Activated T-helper 17 cell treated with anti-CD3 and anti-CD28 coated beads, Interleukin-2, amount 50 U/mL, for 72 hours (primary cell): ENCODE measurements at places on chromosomes 2 and 18.

- no peak for ATAC-seq
Measured at GRCh38 chr18:27556741-27557140, 371.6 kb upstream of the CHST9 start.

GRCh38 chr2:219369447-219369861 lies 18.3 kb downstream of the DNPEP start:
- no peak for ATAC-seq

- ATAC-seq = no peak
Measured at GRCh38 chr2:66771359-66771976, 336.5 kb downstream of the MEIS1 start.

- ATAC-seq = no peak
Measured at GRCh38 chr2:132253496-132254305, 91.9 kb upstream of the ANKRD30BL start.

GRCh38 chr18:43046322-43046721 lies 69.2 kb downstream of the RIT2 start:
- no peak for ATAC-seq

- no peak for ATAC-seq
Measured at GRCh38 chr2:177391822-177392372, 676 bp upstream of the AGPS start.

GRCh38 chr18:63158676-63159291 lies 160.8 kb downstream of the BCL2 start:
- ATAC-seq = peak; percentile 25

DNA sequence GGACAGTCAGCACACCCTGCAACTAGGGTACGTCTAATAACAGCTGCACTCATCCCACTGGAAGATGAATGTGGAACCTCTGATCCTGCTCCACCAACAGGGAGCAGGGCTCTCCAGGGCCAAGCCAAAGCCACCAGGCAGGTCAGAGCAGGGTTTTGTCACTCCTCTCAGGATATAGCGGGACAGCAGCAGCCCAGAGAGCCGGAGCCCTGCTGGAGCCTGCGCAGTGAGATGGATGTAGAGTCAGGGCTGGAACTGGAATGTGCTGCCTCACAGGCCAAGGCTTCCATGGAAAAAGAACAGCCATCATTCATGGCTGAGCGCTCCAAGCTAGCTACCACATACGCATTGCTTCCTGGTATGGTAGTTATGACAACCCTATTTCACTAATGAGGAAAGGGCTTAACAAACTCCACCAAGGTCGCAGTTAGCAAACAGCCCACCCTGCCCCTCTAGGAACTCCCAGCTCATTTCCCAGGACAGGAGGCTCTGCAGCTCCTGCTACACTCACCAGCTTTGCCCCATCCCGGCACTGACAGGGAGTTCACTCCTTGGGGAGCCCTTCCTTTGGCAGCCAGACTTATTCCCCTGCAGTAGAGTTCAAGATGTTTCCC lies 85.2 kb downstream of the HS1BP3 start:
- no peak for ATAC-seq

DNA sequence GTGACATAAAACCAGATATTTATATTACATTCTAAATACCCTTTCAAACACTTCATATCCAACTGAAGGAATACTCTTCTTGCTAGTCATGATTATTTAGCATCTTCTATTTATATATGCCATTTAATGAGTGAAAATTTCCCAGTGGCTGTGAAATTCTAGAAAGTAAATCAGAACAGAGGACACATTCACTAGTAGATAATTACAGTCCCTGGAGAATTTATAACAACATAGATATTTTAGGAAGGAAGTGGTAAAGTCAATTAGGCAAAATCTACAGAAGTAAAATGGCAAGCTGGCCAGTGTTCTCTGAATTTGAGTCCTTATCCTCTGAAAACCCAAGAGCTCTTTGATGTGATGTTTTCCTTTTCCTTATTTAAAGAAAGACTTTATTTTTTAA lies 121.8 kb downstream of the PMAIP1 start:
- no peak for ATAC-seq

DNA sequence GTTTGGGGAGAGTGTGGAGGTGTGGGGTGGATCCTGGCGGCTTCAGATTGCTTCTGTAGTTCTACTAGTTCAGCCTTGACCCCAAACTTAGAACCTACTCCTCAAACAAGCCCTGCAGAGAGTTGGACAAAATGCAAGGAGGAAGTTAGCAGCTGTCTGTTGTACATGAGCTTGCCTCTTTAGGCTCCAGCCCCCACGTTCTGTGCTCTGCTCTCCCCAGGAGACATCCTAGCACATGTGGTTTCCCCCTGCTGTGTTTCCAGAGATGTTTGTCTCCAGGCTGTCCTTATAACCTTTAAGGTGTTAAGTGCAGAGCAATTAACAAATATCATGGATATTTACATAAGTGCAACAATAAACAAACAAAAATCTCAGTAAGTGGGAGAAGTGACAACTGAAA lies 111.1 kb downstream of the ACOXL start:
- ATAC-seq = no peak

GRCh38 chr2:229249536-229249935 lies 21.6 kb downstream of the PID1 start:
- ATAC-seq = no peak
